T-helper 17 cell (primary cell): ENCODE measurements at places on chromosomes 2 and 18.

- DNase-seq: no peak
Observed at GRCh38 chr18:42644729-42645131, 470.8 kb downstream of the RIT2 start.

DNA sequence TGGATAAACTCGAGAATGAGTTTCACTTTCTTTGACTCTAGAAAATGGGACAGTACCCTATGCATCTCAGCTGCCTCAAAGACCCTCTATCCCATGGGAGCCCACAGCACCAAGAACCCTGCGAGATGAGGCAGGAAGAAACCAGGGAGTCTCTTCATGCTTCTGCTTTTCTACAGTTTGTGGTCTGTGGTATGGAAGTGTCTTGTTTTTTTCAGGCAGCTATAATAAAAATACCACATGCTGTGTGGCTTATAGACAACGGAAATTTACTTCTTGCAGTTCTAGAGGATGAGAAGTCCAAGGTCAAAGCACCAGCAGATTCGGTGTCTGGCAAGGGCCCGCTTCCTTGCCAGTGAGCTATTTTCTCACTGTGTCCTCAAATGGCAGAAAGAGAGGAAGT is 257.9 kb downstream of the SUCLG1 start:
- DNase-seq: no peak

- DNase-seq: no peak
Observed at GRCh38 chr2:163711258-163711657, 24.6 kb downstream of the FIGN start.

DNA sequence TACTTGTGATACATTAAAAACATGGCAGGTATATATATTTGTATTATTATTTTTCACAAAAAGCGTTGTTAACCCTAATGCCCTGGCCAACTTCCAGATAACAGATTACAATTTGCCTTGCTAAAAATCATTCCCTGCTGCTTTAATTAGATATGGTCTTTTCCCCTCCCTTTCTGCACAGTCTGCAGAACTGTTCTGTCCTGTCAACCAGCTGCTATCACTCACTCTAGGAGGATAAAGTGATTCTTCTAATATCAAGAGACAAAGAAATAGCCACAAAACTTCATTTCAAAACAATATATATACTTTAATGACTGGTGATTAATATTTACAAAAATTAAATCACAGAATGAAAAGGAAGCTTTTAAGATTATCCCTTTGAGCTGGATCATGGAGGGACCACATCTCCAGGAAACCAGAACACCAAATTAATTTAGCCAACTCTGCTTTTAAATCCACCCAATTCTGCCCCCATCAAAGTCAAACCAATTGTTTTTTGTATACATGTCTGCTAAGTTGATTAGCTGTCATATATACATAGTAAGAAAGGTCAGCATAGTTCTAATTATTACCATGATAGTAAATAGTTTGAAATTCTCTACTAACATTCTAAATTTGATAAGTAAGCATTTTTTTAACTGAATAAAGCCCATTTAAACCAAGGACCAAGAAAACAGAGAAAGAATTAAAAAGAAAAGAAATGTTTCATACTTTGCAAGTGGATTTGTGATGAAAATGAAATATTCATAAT is 55.7 kb downstream of the RND3 start:
- no peak for DNase-seq

DNA sequence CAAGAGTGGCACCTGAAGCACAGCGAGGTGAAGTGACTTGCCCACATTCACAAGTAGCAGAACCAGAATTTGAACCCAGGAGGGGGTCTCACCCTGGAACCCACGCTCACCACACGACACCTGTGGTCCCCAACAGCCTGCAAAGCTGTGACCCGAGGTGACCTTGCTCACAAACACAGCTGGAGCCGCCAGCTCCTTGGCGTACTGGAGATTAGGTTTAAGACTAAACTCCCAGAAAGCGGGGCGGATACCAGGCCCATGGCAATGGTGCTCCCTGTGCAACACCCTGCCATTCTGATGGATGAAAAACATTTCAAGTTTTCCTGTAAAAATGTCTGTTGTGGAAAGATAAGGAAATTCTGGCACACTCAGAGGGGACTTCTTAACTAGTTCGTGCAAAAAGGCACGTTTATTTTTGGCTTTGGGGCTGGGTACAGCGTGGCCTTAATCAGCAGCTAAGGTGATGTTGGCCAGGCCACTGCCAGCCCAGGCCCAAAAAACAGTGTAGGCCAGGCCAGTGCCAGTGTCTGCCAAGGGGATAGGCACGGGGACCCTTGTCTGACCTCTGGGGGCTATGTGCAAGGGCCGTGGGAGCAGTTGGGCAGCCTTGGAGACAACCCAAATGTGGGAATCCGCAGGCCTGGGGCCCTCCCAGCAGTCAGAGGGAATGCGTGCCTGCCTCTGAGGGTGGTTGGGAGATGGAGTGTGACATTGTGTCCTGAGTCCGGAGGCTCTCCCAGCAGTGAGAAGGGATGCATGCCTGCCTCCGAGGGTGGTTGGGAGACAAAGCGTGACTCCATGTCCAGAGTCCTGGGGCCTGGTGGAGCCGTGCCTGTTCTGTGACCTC is 185.0 kb upstream of the HS6ST1 start:
- DNase-seq: no peak

GRCh38 chr2:18975506-18976167 is 382.8 kb downstream of the OSR1 start:
- DNase-seq: no peak

DNA sequence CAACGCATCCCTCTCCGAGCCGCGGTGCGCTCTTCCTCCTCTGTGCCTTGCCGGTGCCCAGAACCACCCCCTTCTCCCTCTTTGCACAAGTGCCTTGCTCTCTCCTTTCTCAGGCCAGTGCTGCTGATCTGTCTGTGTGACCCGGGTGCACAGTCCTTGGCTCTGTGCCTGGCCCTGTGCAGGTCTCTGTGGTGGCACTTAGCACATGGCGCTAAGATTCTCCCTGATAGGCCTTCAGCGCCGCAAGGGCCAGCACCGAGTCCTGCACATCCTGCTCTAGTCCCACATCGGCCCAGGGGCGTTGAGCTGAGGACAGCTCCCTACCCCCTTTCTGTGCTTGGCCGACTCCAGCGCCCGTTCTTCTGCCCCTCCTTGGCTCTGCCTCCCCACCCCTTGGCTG is 136.1 kb downstream of the NEDD4L start:
- DNase-seq: no peak

- DNase-seq: no peak
Observed at GRCh38 chr18:46152808-46153617, 48.8 kb downstream of the HAUS1 start.

GRCh38 chr2:136131961-136132824 is 14.2 kb upstream of the CXCR4 start:
- DNase-seq: peak; percentile 54

GRCh38 chr2:200309296-200310049 is 3.0 kb downstream of the SPATS2L start:
- no peak for DNase-seq

- DNase-seq: no peak
Observed at GRCh38 chr2:45257820-45258219, 248.6 kb upstream of the SIX2 start.

DNA sequence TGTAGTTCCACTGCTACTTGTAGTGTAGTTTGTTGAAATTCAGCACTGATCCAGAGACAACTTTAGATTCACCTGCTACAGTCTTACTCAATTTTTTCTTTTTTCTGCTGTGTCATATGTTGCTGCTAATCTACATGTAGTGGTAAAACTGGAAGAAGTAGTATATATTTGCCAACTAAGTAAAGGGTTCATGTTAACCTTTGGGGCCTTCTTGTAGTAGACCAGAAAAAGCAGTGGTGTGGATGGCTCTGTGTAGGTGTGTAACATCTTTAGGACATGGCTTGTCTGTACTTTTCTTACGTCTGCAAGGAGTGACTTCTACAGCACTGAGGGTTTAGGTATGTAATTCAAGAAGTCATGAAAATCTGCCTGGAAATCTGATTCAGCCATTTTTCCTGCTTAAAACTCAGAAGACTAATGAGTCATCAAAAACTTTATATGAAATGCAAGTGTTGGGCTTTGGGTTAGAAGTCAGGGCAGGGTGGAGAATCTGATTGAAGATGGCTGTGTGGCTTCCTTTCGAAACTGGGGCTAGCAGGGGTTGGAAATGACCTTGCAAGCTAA is 8.4 kb downstream of the PTPRM start:
- DNase-seq: no peak

DNA sequence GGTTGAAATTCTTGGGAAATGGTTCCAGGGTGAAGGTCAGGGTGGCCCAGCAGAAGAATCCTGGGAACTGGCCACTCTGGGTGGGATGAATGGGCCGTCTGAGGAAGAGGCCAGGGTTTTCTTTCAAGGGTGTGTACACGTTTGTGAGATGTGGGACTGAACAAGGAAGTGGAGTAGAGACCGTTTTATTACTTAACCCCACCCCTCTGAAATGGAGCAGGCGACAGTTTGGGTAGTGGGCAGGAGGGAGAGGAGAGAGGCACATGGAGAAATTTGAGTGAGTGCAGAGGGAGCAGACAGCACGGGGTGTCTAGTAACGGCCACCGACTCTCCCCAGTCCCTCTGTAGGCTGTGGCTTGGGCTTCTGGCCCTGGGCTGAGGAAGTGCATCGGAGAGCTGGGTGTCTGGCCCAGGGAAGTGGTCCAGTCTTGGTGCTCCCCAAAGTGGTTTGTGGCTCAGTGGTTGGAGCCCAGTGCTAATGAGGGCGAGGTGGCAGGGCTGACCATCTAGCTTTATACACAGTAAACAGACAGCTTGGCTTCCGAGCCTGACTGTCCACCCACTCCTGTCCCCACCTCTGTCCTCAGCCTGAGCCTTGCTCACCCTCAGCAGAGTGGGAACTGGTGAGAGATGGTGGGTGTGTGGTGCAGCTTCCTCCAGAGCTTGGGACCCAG is 135.3 kb downstream of the DYSF start:
- DNase-seq: no peak

DNA sequence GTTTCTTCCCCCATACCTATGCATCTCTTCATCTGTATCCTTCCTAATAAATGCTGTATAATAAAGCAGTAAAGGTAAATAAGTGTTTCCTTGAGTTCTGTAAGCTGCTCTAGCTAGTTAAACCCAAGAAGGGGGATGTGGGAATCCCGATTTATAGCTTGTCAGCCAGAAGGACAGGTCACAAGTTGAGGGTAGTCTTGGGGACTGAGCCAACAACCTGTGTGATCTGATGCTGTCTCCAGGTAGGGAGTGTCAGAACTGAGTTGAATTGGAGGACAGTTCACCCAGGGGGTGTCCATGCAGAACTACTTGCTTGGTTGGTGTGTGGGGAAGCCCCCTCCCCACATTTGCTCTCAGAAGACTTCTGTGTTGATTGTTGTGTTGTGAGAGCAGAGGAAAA is 112.4 kb downstream of the LDLRAD4 start:
- no peak for DNase-seq

DNA sequence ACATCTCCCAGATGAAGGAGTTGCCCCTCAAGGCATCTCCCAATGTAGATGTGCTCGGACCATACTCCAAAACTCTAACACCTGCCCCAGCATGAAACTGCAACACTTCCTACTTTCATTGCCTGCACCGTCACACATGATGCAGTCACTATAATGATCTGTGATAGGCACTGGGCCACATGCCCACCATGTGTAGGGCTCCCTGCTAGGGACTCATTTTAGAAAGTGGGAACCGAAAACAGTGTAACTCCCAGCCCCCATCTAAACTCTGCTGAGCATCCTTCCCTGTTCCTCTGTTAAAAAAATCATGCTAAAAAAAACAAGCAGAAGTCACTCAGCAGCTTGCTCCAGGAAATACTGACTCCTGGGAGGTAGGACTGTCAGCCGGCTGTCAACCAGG is 496.1 kb upstream of the RAB6C start:
- no peak for DNase-seq

GRCh38 chr2:151498178-151498577 is 88.5 kb downstream of the RIF1 start:
- no peak for DNase-seq

GRCh38 chr2:48578313-48578712 is 39.3 kb upstream of the GTF2A1L start:
- DNase-seq: no peak

DNA sequence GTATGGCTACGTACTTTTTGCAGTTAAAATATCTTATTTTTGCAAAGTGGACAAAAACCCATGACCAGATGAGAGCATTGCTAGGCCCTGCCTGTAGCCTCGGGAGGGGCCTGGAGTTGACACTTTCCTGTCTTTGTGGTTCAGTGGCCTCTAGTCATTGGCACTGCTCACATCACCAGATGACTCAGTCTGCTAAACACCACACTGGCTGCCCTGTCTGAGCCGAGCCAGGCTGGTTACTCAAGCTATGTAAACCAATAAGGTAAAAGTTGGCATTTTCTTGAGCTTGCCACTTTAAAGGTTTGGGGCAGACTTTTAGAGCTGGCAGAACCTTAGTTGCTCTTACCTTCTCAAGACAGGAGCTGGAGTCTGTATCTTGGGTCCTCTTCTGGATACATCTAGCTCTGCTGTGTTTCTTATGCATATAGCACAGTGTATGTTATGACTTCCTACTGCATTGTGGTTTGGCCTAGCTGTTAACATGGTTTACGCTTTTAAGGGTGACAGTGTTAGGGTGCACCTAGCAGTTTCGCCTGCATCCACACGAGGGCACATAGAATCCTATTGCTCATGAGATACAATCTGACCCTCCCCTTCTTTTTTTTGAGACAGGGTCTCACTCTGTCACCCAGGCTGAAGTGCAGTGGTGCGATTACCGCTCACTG is 76.4 kb downstream of the AP1S3 start:
- DNase-seq: peak; percentile 8
